ENCODE measurements at places on chromosomes 5 and 9. TPM values are rescaled to one million over a fixed set of nuclear protein-coding genes. Genes with fewer than 3 reads are reported as not detected.
A peak's percentile ranks its signal among the peaks of the same experiment; 100 is the strongest.

GRCh38 chr5:156361436-156362109, 34.6 kb downstream of the SGCD start:
- no peak for DNase-seq

GRCh38 chr5:82676661-82677060, 398.5 kb upstream of the RPS23 start:
- peak; percentile 7 for DNase-seq

- DNase-seq, result no peak
These were observed 76.9 kb upstream of the ZNF608 start for GRCh38 chr5:124823380-124823779.

DNA sequence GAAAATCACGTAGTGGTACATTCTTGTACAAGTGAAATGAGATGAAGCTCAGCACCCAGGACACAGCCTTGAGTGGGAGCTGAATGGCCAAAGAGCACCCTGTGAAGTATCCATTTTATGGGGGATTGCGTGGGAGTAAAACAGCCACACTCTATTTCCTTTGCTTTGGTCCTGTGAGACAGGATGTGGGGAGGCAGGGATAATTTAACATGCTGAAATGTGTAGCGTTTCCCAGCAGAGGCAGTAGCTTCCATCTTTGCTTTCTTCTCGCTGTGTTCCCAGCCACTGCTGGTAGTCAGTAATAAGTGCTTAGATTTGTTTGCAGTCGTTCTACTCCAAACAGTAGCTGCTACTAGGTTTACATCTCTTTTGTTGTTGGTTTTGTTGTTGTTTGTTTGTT, 4.4 kb downstream of the IL31RA start:
- peak; percentile 64 for DNase-seq

DNA sequence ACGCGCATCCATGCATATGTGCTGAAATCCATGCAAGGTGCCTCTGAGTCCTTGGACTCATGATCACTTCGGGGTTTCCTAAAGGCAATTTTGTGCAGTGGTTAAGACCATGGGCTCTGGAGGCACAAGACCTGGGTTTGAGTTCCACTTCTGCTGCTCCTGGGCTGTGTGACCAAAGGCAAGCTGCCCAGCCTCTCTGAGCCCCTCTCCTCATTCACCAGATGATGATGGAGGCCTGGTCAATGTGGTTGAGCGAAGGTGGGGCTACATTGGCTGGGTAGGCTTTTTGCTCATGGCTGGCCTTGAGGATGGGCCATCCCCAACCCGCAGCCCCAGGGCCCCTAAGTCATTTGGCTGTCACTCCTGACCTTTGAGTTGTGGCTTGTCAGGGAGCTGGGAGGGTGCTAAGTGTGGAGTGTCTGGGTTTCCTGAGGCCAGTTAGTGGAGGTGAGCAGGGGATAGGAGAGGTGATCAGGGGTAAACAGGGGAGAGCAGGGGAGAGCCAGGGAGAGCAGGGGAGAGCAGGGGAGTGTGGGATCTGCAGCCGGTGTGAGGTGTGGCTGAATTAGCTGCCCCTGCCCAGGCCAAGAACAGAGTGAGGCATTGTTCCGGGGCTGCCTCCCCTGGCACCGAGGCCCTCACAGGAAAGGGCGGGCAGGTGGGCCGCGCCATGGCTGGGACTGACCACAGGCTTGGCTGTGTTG, 64.6 kb upstream of the SYNPO start:
- no peak for DNase-seq

The KCNT1 gene
- total RNA-seq, result not detected

DNA sequence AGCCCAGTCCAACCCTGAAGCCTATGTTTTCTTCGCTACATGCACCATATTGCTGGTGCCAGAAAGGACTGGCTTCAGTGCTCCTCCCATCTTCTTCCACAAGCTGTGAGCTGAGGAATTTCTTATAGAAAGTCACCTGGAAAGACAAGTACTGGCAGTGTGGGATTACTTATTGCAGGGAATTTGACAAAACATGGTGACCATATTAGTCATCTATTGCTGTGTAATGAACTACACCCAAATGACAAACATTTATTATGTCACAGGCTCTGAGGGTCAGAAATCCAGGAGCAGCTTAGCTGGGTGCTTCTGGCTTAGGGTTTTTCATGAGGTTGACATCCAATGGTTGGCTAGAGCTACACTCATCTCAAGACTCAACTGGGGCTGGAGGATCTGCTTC, 75.5 kb downstream of the ENTREP1 start:
- DNase-seq, result no peak

- DNase-seq, result no peak
These were observed 108.7 kb downstream of the RXRA start for GRCh38 chr9:134434894-134435506.

The LURAP1L gene
- not detected for total RNA-seq

DNA sequence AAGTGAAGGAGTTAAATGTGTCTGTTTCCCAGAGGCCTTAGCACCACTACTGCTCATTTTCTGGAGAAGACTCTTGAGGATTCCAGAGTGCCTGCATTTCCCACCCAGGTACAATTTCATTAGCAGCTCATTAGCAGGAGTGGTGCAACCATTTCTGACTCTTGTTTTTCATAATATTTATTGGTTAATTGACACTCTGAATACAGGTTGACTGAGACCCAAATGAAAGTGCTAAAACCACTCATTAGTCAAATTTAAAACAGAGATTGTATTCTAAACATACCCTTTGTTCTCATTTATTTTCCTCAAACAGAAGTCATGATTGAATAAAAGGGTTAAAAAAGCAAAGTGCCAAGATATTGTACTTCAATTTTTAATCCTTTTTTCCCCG, 134.5 kb downstream of the SIL1 start:
- DNase-seq, result no peak

All from activated naive CD4-positive, alpha-beta T cell treated with anti-CD3 and anti-CD28 coated beads for 36 hours (primary cell).